ENCODE measurements at places on chromosomes 11 and 22.

DNA sequence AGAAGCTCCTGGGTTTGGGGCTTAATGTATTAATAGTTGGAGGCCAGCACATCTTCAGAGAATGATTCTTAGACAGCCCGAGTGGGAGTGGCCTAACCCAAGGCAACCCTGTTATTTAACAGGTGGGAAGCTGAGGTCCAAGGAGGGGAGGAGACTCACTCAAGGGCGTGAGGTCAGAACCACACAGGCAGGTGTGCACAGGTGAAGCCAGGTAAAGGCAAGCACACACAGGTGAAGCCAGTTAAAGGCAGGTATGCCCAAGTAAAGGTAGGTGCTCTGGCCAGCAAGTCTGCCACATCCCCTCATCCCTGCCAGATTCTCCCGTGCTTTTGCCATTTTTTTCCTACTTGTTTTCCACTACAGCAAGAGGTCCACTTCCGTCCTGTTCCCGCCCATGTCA lies 2.9 kb upstream of the SHANK2 start:
- no peak for DNase-seq

- DNase-seq = peak; percentile 78
These were observed 496.4 kb downstream of the BUD13 start for GRCh38 chr11:116276051-116277044.

- no peak for DNase-seq
These were observed 64.7 kb downstream of the MPPED2 start for GRCh38 chr11:30521297-30522071.

DNA sequence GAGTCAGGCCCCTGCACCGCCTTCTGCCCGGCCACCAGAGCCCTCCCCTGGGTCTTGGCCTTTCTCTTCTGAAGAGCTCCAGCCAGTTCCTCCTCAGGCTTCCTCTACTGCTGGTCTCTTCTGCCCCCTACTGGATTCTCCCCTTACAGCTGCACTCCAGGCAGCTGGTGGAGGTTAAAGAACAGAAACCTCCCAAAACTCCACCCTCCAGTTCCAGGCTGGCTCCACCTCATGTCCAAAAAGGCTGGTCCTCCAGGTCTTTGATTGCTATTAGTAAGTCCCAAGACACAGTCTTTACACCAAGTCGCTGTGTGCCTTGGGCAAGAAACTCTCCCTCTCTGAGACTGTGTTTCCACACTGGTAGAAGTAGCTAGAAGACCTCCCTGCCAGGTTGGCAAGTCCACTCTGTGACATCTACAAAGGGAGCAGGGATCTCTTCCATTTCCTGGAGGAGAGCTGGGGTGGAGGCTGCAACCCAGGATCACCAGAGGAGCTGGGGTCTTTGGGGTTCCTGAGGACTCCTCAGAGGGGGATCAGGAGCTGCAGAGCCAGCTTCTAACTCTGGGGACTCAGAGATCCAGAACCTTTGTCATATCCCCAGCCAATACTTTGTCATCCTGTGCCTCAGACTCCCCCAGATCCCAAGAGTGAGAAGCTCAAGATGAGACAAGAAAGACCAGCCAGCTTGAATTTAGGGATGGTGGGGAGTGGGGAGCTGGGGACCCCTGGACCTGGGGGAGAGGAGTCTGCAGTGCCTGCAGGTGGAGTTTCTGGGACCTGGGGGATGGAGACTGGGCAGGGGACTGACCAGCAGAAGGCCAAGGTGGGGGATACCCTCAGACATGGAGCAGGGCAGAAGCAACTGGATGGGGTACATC lies 3.4 kb upstream of the IGLL5 start:
- no peak for DNase-seq

DNA sequence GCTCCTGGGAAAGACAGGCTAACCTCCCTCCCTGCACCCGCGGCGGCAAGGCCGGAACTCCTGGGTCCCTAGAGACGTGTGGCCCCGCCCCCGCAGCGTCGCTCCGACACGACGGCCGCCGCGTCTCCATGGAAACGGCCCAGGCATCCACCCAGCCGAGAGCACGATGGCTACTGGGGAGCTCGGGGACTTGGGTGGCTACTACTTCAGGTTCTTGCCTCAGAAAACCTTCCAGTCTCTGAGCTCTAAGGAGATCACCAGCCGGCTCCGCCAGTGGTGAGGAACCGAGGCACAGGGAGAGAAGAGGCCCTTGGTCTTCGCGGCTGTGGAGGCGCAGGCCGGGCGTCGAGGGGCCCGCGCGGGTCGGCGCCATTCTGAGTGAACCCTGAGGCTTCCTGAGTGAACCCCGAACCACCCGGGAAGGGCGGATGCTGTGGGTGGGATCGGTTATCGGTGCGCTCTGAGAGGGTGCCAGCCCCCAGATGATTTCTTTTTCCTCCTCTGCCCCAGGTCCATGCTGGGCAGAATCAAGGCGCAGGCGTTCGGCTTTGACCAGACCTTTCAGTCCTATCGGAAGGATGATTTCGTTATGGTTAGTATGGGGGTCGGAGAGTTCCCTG lies at the start of gene CFAP300:
Gene CFAP300, plus strand, starts transcription at position 133 of the 620 bp plus-strand sequence. Its CDS starts 34 bp downstream, at position 167.
- DNase-seq = no peak

- DNase-seq = no peak
These were observed 35.9 kb upstream of the GRAMD4 start for GRCh38 chr22:46584081-46584921.

DNA sequence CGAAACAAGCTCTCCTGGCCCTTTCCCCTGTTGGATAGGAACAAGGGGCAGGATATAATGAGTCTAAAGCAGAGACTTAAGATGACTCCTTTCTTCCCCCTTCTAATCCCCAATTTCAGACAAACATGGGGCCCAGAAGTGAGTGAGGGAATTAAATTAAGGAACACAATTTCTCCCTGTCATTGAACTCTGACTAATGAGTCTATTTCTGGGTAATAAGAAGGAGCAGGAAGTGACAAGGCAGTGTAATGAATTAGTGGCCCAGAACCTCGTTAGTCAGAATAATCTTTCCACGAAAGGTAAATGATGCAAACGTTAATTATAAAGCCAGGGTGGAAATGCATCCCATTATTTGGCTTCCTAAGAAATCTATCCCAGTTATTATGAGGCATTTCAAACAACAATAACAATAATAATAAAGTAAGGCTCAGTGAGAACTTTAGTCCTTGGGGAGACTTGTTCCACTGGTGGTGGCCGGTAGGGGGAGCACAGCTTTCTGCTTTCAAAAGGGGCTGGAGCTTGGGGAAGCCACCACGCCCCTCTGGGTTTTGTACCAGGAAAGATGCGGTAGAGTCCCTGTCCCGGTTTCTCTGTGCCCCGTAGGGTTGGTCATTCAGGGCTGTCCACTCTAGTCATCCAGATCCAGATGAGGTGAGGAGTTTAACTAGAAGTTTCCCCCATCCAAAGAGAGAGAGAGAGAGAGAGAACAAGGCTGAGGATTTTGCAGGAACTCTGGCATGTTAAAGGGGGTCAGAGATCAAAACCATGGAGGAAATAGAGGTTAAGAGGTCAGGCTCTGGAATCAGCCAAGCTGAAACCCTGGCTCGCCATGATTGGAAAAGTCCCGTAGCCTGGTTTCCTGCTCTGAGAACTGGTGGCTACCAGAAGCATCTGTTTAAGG lies 298.3 kb downstream of the NTM start:
- DNase-seq = no peak

DNA sequence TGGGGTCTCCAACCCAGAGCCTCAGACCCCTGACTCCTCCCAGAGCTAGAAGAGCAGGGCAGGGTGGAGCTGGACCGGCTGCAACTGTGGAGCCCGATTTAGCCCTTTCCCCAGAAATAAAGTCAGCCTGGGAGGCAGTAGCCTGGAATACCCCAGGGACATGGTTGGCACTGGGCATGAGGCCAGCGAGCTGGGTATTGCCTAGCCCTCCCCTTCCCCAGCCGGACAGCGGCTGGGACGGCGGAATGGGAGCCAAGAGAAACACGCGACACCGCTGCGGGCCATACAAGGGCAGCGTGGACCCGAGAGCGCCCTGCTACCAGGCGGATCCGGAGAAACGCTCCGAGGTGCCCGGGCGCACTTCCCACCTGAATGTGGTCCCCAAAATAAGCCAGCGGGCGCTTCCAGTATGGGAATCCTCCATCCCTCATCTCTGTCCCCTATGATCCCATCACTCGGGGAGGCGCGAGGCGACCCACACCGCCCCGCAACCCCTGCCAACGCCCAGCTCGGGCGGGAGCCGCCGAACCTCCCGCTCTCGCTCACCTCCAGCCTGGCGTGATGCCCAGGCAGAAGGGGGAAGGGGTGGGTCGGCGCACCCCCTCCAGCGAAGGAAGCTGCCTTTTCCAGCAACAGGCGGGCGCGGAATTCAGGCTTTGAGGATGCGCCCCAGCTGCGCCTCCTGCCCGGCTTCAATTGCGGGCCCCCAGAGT lies 758 bp downstream of the MCAM start:
- DNase-seq = peak; percentile 78

- DNase-seq = no peak
These were observed 383.8 kb upstream of the NARS2 start for GRCh38 chr11:78958444-78958843.

DNA sequence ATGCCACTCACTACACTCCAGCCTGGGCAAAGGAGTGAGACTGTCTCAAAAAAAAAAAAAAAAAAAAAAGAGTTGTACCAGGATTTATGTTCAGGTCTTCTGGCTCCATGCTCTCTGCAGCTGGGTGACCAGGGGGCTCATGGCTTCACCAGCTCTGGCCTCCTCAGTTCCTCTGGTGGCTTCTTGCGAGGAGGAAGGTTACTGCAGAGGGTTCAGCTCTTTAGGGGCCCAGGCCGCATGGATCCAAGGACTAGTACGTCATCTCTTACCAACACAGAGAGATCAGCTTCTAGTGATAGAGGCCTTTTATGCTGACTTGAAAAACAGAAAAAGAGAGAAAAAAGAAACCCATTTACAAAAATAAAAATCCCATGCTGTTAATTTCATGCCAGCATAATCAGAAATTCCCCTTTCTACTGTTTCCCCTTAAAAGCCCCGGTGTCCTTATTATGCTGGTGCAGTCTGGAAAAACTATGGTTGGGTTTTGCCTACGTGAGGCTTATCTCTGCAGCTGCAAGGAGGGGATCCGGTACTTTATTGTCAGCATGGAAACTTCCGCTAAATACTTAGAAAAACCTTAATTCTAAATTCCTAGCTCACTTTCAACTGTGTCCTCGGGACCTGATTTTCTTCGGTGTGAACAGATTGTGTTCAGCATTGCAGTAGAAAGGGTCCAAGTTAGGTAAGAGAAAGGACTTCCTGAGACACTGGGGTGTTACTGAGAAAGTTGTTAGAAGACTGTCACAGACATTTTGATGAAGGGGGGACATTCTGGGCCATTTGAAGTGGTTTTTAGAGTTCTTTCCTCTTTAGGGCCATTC lies 13.7 kb downstream of the ZBTB16 start:
- DNase-seq = no peak

GRCh38 chr11:106608677-106609076 lies 409.6 kb downstream of the GUCY1A2 start:
- DNase-seq = no peak

GRCh38 chr22:17007852-17008731 lies at the start of gene GAB4:
Gene GAB4, minus strand, starts transcription at chr22:17008222. Its CDS starts 108 bp downstream, at chr22:17008114.
- DNase-seq = no peak

All from NCI-H446 (cell line).